CD4-positive, alpha-beta T cell treated with Interleukin-17A for 1 hour (primary cell): ENCODE measurements at places on chromosomes 7 and 10.

DNA sequence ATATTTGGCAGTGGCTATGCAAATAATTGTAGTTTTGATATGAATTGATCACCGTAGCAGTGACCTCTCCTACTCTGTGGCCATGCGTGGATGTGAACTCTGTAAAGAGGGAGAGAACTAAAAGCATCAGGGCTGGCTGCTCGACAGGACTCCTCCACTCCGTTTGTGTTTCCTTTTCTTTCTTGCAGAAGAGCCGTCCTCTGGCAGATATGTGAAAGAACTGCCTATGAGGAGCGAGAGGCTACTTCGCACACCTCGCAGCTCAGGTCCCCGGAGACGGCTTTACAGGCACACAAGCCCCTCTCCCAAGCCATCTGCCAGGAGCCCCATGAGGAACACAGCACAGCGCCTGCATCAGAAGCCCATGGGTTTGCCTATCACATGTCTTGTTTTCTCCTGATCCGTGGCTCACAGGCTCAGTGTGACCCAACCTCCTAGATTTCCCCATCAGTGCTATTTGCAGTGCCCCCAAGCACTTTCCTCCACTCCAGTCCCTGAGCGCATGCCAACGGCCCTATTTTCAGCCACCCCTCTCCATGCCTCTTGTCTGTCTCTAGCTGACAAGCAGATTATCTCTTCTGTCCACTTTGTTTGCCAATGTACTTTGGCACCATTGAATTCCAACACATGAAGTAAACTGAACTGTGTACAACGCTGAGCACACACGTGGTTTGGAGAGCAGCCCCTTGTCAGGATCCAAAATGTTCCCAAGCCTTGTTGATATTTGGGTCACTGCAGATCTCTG, 164.3 kb upstream of the AKR1E2 start:
- no peak for DNase-seq

- DNase-seq, result no peak
These were observed 892 bp downstream of the CRHR2 start for GRCh38 chr7:30681331-30681797.

- no peak for DNase-seq
These were observed 86.1 kb upstream of the RNF32 start for GRCh38 chr7:156554488-156554887.

DNA sequence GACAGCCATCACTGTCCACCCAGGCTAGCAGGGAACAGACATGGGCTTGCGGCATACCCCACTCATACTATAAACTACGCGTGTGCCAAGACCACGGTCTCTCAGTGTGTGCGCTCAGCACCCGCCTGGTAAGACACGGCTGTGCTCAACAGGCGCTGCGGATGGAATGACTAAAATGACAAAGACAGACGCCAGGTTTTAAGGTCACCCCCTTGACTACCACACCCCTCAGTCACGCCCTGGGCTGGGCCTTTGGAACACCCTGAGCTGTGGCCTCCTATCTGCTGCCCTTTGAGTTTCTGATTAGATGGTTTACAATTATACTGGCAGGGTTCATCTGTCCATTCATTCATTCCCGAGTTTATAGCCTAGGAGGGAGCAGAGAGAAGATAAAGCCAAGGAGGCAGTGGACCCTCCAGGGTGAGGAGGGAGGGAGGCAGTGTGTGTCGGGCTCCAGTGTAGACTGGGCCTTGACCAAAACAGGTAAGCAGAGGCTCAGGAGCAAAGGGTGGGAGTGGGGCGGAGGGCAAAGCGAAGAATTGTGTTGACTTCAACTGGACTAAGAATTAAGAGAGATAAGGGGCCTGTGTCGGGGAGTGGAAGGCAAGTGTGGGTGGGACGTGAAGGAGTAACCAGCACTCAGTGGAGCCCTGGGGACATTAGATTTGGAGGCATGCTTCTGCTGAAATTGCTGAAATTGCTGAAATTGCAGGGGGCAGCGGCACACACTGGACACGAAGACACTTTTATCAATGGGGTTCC, 35.0 kb downstream of the TNS3 start:
- no peak for DNase-seq

- no peak for DNase-seq
These were observed 496.6 kb downstream of the INHBA start for GRCh38 chr7:41206267-41206666.

- DNase-seq, result no peak
These were observed 10.7 kb upstream of the SFMBT2 start for GRCh38 chr10:7421526-7421925.

DNA sequence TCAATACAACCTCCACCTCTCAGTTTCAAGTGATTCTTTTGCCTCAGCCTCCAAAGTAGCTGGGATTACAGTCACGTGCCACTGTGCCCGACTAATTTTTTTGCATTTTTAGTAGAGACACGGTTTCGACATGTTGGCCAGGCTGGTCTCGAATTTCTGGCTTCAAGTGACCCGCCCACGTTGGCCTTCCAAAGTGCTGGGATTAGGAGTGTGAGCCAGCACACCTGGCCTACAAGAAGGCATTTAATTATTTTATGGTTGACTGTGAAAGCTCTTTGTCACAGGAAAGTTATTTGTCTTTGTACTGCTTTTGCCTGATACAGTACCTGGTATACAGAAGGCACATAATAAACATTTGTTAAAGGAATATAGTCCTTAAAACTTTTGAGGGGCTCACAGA, 12.9 kb downstream of the MYOZ1 start:
- no peak for DNase-seq

DNA sequence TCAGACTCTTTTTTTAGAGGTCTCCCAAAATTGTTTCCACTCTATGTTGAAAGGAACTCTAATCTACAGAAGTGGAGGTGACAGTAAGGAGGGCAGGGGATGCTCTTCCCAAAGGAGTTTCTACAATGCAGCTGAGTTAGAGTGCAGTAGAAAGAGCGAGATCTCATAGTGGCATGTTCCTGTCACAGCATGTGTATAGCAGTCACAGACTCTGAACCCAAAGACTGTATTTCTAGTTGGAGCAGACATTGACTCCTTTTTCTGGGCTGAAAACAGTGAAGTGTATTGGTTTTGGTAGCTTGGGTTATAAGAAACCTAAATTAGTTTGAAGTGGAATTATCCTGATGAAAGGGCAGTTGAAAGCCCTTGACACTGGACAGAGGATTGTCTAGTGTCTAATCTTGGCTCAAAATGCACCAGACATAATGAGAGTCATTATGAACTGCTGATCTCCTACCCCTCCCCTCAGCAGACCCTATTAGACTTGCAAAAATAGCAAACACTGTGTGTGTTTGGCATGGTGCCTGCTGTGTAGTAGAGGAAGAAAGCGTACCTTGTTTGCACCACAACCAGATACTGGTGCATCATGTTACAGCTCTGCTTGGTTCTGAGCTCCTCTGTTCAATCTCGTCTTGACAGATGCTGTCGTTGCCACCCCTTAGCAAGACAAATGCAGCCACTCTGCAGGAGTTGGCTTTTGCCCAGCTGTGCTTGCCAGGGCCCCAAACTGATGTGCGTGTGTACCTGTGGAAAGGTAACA, 336.0 kb downstream of the AUTS2 start:
- no peak for DNase-seq

DNA sequence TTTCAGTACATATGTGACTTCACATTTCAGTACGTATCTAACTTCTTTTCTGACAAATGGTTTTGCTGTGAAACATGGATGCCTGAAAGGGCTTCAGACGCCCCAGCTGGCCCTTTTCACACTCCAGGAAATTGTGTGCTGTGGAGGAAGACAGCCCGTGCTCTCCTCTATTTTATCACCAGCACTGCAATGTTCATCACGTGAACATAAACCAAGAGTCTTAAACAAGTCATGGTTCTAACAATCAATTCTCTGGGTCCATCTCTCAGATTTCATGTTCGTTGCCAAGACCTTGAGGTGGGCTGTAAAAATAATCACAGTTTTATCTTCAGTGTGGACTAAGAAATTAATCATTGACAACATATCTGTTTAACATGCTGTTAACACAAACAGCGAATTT, 141.2 kb downstream of the WDR37 start:
- no peak for DNase-seq

DNA sequence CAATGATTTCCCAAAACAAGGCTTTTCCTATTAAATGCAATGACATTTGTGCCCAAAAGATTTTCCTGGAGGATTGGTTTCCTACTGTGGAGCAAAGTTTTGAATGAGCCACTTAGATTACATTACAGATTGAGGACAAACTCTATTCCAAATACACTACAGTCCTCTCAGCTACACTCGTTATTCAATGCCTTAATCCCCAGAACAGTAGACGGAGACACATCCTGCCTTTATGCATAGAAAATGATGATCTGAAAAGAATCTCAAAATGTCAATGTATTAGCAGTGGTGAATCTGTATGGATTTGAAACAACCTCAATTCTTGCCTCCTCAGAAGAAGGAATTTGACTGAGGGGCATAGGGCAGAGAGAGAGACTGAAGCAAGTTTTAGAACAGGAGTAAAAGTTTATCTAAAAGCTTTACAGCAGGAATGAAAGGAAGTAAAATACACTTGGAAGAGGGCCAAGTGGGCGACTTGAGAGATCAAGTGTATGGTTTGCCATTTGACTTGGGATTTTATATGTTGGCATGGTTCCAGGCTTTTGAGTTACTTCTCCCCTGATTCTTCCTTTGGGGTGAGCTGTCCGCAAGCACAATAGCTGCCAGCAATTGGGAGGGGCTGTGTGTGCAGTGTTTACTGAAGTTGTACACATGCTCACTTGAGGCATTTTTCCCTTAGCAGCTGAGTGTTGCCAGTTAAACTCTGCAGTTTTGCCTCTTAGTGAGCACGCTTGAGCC, 891.9 kb upstream of the MBL2 start:
- no peak for DNase-seq

- no peak for DNase-seq
These were observed 312.1 kb downstream of the PRKG1 start for GRCh38 chr10:51386248-51386885.

DNA sequence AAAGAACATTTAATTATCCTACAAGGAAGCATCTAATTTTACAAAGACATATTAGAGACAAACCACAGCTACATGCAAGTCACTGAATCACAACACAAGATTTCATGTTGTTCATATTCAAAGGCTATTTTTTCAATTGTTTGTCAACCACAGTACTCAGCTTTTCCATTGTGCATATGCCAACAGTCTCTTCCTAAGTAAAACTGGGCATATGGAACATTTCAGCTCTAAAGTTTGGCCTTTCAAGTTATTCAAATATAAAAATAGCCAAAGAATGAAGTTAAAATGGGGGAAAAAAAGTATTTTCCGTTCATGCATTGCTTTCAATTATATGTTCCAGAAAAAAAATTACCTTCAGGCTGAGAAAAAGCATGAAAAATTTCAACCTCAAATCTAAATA, 537.9 kb downstream of the PLXDC2 start:
- no peak for DNase-seq

DNA sequence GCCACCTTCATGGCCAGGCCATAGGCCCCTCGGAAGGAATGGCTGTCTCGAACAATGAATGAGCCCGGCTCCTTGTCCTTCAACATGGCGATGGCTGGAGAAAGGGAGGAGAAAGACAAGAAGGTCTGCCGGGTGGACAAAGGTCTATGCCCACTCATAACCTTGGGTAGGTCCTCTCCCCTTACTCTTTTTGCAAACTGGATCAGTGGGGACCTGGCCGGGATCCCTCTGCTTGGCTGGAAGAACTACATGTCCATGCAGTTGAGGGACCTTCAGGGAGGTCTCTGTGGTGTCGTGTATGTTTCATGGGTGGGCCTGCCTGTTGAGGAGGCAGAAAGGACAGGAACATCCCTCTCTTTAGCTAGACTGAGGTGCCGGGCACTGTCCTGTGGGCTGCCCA, 284.8 kb downstream of the TNS3 start:
- no peak for DNase-seq

DNA sequence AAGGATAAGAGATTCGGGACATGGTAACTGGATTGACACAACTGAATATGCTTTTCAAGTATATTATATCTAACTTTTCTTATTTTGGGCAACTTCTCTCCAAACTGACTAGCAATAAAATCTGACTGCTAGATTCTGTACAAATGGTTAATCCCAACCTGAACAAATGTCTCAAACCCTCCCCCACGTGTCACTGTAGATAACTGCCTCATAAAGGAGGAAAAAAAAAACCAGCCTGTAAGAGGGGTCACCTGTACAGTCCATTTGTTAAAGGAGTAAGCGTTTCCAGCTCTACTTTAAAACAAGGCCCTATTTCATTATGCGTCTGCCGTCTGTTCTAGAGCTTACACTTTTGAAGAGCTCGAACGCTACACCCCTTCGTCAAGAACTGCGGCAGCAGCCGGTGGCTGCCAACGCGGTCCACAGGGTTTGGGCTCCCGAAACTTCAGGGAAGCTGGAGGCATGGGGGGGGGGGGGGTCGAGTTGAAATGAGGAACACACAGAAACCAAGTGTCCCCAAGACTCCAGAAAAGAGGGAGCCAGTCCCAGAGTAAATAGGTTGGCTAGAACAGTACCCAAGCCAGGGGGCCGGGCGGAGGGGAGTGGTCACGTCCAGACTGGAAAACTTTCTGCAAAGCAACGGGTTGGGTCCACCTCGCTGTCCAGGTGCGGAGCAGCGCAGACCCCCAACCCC, 492 bp downstream of the COG5 start:
- DNase-seq, result no peak

DNA sequence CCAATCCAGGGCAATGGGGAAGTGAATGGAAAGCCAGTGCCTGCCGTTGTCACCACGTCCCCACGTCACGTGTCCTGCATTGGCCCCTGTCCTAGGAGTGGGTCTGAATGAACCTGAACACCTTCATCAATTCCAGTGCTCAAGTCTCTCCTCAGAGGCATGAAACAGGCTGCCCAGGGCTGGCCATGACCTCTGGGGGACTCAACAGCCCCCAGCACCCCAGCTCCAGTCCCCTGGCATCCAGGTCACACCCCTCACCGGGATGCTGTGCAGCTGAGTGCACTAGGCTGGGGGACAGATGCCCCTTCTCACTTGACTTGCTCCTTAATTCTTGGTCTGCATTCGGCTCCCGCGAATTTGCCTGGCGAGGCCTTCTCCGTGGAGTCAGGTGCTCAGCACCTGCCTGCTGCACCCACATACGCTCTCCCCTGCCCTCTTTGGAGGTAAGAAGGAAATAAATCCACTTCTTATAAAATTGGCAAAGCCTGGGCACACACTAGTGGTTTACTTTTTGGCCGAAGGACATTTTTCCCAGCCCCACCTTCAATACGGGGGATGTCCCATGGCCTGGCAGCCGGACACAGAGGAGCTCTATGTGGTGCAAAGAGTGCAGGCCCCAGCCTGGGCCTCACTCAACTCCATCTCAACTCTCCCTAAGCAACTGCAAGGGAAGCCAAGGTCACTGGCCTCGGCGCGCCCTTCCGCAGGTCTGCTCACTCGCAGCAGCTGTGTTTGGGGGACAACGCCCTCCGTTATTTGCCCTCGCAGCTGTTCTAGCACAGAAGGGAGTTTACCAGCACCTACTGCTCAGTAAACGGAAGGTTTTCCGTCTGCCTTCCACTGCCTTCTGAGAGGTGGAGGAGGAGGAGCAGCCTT, 77.6 kb upstream of the SHH start:
- DNase-seq, result no peak

DNA sequence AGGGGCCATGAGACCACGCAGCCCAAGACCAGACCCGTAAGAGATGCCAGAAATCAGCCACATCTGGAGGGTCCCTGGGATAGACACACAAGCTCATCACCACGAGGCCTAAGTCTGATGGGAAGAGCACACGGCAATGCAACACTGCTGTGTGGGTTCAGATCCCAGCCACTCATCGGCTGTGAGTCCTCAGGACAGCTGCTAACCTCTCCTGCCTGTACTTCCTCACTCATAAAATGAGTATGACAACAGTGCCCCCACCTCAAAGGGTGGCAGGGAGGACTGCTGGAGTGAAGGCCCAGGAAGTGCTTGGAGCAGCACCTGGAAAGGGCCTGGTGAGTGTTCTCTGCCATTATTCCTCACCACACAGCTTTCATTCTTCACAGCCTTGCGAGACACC, 60.9 kb downstream of the MAD1L1 start:
- no peak for DNase-seq

GRCh38 chr10:76540786-76541185, 1096.8 kb downstream of the KCNMA1 start:
- DNase-seq, result no peak
